ENCODE measurements at places on chromosomes 13 and 19.
A peak's percentile ranks its signal among the peaks of the same experiment; 100 is the strongest.

DNA sequence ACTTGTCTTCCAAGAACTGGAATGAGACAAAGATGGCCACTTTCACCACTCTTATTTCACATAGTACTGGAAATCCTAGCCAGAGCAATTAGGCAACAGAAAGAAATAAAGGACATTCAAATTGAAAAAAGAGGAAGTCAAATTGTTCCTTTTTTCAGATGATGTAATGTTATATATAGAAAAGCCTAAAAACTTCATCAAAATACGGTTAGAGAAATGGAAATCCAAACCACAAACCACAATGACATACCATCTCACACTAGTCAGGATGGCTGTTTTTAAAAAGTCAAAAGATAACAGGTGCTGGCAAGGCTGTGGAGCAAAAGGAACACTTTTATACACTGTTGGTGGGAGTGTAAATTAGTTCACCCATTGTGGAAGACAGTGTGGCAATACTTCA lies 113.3 kb upstream of the SPRY2 start:
- peak; percentile 63 for DNase-seq

GRCh38 chr13:77907666-77908341 lies 10.8 kb downstream of the EDNRB start:
- DNase-seq: no peak

DNA sequence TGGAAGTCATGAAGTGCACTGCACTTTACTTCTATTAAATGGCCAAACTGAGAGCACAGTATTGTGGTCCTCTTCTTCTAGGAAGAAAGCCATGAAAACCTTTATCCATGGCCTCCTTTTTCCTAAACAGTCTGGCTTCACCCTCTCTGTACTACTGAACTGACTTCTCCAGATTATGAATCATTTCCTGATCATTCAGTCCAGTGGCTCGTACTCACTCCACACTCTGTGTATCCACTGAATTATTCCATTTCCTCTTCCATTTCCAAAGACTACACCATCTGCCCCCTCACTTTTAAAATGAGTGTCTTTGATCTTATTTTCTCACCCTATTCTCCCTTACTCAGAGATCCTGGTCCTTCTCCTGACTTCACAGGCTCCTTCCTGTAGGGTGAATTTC lies 29.7 kb upstream of the FREM2 start:
- peak; percentile 47 for DNase-seq

DNA sequence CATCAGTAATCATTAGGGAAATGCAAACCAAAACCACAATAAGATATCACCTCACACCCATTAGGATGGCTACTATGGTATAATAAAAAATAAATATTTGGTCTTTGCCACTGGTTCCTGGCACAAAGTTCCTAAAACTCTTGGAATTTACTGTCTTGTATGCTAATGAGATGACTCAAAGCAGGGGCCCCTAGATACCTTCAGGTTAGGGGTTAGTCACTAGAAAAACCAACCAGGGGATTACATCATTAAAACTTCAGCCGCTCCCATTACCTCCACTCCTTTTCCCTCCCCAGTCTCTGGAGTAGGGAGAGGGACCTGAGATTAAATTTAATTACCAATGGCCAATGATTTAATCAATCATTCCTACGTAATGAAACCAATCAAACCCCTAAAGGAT lies 49.6 kb downstream of the THSD1 start:
- DNase-seq: peak; percentile 69

- DNase-seq: no peak
These were observed 359.6 kb downstream of the FOXO1 start for GRCh38 chr13:40306817-40307216.

DNA sequence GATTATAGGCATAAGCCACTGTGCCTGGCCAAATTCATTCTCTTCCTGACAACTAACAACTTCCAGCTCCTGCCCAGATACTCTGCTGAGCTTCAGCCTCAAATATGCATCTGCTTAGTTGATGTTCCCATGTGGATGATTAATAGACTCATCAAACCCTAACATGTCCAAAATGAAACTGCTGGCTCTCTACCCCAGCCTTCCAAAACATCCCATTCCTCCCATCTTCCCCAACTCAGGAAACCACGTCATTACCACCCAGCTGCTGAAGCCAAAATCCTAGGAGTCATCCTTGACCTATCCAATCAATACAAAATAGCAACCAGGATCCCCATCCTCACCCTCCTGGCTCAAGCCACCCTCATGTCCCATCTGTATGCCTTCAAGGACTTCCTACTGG lies 20.9 kb downstream of the POU2F2 start:
- peak; percentile 96 for DNase-seq

DNA sequence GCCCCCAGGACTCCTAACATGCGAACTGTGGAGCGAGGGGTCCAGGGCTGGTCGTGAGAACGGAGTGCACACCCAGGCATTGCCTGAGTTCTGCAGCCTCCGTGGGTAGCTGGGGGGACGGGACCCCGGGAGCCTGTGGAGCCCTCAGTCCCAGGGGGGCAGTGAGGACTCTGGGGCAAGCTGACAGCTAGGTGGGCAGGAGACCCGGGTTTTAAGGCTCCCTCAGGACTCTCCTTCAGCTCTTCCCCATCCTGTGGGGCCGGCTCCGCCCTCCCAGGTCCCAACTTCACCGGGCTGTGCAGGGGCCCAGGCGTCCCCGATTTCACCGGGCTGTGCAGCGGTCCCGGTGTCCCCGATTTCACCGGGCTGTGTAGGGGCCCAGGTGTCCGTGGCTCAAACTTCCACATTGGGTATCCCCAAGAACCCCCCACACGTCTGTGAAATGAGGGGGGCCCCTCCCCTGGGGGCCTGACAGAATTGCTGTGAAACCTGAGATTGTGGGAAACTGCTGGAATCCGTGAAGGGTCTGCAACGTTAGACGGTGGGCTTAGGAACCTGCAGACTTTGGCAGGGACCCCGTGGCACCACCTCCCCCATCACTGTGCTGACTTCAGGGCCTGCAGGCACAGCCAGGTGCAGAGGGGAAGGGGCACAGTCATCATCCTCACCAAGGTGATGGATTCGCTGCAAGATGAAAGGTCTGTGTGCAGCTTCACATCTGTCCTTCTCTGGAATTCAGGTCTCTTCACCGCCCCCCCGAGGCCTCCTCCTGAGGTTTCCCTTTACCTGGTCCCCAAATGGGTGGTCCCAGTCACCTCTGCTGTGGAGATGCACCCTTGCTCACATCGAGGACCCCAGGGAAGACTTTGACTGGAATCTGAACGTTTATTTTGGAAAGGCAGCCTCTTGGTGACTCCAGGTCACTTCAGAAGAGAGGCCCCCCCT lies 73.2 kb upstream of the MCF2L start:
- no peak for DNase-seq

DNA sequence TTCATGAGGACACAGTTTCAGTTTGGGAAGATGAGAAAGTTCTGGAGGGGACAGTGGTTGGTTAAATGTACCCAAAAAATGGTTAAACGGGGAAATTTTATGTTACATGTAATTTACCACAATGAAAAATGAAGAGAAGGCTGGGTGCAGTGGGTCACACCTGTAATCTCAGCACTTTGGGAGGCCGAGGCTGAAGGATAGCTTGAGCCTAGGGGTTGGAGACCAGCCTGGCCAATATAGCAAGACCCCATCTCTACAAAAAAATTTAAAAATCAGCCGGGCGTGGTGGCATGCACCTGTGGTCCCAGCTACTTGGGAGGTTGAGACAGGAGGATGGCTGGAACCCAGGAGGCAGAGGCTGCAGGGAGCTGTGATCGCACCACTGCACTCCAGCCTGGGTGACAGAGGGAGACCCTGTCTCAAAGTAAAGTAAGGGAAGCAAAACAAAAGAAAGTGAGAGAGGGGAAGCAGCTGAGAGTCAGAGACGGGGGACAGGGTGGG lies 17.2 kb downstream of the GNG7 start:
- DNase-seq: no peak

- DNase-seq: no peak
These were observed 1.4 kb upstream of the SBSN start for GRCh38 chr19:35529241-35530218.

DNA sequence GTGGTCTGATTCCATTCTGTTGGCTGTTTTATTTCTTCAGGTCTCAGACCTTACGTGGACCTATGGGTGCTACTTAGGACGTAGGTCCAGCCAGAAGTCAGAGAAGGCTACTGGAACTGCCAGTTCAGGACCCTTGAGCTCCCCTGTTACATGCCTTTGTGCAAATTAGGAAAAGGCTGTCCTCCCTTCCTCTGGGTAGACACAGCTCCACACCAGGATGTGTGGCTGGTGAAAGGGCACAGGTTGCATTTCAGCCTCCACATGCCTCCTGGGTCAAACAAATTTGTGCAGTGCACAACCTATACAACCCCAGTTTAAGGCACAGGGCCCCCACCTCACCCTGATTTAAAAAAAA lies 43.9 kb upstream of the MAP3K10 start:
- no peak for DNase-seq

DNA sequence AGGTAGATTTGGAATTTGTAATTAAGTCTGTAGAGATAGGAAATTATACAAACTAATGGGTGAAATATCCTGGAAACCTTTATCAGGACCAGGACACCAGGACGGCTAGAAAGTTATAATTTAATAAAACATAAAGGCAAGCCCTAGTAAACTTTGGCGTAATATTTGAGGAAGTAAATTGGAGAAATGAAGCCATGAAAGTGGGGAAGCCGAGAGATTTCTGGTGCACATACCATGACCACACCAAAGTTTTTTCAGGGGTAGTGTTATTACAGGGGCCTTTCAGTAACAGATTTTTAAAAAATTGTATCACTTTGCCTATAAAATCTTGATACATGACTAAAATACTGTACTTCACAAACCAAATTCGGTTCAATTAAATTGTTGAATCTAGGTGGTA lies 54.7 kb upstream of the URAD start:
- DNase-seq: no peak

DNA sequence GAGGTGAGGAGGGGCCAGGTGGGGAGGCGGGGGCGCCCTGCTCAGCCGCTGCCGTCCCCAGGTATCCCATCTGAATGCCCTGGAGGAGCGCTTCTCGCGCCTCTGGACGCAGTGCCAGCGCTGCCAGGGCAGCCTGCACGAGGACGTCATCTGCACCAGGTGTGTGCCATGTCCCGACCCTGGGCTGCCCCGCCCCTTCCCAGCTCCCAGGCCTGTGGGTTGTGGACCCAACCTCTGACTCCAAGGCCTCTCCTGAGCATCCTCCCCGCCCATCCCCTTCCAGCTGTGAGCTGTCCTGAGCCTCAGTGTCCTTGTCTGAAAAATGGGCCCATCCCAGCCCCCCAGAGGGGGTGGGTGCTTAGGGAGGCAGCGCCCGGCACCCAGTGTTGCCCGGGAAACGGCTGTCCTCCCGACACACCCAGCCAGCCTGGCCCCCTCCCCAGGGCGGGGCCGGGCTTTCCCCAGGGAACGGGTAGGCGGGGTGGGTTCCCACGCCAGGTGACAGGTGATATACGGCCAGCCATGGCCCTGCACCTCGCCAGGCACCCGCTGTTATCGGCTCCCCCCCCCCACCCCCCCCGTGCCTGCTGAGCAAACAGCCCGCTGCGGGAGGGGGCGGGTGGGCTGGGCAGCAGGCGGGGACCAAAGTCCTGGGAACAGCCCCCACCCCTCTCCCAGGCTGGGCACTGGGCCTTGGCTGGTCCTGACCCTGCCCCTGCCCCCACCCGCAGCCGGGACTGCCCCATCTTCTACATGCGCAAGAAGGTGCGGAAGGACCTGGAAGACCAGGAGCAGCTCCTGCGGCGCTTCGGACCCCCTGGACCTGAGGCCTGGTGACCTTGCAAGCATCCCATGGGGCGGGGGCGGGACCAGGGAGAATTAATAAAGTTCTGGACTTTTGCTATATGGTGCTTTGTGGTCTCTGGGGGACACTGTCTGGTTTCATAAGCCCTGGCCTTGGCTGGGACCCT lies 1.3 kb upstream of the SPIB start:
- DNase-seq: no peak

DNA sequence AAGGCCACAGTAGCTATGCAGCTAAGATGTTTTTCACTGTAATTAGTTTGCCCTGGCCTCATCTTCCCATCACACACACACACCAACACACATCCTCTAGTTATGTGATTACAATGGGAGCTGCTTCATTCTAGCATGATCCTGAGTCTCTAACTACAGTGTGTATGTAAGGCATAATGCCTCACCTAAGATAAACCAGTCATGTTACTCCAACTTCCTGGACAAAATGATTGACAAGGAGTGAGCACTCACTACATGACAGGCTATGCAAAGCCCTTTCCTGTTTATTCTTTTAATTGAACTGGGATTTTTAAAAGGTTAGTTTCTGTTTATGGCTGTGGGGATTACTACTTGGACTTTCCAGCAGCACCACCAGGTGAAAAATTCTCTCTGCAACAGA lies 400.8 kb upstream of the ATXN8OS start:
- DNase-seq: no peak

DNA sequence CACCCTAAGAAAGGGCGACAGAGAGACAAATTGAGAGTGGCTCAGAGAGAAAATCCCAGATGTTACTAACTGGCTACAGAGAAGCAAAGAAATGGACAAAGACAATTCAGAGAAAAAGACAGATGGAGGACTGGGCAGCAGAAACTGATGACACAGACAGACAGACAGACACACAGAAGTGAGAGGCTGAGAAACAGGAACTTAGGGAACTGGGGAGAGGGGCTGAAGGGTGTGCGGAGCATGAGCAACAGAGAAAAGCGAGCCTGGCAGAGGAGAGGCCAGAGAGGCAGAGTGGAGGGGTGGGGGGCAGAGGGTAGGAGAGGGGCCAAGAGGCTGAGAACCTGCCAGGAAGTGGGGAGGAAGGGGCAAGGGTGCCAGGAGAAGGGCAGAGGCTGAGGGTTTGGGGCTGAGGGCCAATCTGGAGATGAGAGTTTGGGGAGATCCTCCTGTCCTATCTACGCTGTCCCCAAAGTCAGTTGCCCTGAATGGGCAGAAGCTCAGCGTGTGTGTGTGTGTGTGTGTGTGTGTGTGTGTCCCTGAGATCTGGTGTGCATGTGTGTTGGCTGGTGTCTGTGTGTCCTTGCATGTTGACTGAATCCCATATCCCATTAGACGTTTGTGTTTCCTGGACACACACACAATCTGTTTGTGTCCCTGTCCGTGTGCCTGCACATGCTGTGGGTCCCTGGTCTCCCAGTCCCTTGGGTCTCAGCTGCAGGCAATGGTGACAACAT lies 5.6 kb upstream of the ERFL start:
- no peak for DNase-seq

- no peak for DNase-seq
These were observed 291.3 kb downstream of the COG6 start for GRCh38 chr13:39946769-39947168.

DNA sequence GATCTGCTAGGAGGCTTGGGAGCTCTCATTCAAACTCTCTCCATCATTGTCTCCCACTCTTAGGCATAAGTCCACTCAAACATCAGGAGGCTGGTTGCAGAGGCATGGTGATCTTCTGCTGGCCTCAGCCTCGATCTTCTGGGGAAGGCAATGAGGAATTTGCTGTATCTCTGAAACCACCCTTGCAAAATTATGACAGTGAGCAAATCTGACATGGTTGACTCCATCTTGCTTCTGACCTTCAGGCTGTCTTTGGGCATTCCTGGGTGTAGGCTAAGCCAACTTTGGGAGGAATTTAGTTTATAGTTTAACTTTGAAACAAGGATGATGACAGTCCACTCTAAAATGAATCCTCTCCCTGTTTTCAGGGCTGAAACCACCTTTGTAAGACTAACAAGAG lies 84.1 kb upstream of the ABCC4 start:
- DNase-seq: no peak
